ENCODE measurements at places on chromosomes 1 and 21. TPM values are rescaled to one million over a fixed set of nuclear protein-coding genes. Genes with fewer than 3 reads are reported as not detected.

DMBX1 gene
- not detected for total RNA-seq

OPTC gene
- not detected for total RNA-seq

DNA sequence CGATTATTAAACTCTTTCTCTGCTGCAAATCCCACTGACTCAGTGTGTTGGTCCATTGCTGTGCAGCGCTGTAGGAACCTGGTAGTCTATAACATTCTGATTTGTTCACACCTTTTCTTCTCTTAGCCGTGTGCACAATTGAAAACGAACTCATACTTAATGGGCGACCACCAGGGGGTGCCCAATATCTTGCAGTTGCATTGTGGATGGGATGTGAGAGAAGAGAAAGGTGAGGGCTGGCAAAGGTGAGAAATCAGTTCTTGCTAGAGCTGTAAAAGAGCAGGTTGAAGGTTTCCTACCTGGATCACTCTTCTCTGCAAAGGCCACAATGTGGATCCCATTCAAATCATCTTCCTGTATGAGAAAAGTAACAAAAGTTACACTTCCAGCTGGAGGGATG, 51.0 kb downstream of the CASQ2 start:
- DNase-seq, result peak; percentile 15

S100A12 gene
- total RNA-seq, result not detected

GRCh38 chr1:248686815-248687214, 15.8 kb downstream of the OR14I1 start:
- no peak for DNase-seq
